ENCODE measurements at places on chromosomes 16 and 17.

- DNase-seq = no peak
Observed at GRCh38 chr17:49452201-49452600, 37.5 kb upstream of the PHB1 start.

- no peak for DNase-seq
Observed at GRCh38 chr16:85193876-85194275, 81.6 kb upstream of the CIBAR2 start.

- DNase-seq = no peak
Observed at GRCh38 chr17:77842528-77843147, 115.9 kb upstream of the TNRC6C start.

DNA sequence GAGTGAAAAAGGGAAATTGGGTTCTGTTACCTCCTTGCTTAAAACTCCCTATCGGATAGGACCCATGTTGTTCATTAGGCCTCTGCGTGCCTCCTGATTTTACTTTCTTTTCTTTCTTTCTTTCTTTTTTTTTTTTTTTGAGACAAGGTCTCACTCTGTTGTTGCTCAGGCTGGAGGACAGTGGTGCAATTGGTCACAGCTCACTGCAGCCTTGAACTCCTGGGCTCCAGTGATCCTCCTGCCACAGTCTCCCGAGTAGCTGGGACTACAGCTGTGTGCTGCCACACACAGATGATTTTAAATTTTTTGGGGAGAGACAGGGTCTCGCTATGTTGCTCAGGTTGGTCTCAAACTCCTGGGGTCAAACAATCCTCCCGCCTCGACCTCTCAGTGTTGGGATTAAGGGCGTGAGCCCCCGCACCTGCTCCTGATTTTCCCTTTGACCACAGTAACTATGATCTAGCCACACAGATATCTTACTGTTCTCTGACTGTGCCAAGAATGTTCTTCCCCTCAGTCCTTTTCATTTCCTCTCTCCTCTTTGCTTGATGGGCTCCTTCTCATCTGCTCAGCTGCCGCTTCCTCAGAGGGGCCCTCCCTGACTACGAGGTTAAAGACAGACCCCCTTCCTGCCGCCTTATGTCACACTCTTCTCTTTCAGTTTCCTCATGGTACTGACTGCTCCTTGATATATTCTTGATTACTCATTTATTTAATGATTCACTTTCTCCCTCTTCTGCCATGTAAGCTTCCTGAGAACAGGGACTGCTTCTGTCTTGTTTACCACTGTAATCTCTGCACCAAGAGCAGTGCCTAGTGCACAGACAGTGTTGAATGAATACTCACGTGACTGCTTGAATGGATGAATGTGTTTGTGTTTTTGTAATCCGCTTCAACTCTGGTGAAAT lies 44.3 kb downstream of the LCMT1 start:
- no peak for DNase-seq

DNA sequence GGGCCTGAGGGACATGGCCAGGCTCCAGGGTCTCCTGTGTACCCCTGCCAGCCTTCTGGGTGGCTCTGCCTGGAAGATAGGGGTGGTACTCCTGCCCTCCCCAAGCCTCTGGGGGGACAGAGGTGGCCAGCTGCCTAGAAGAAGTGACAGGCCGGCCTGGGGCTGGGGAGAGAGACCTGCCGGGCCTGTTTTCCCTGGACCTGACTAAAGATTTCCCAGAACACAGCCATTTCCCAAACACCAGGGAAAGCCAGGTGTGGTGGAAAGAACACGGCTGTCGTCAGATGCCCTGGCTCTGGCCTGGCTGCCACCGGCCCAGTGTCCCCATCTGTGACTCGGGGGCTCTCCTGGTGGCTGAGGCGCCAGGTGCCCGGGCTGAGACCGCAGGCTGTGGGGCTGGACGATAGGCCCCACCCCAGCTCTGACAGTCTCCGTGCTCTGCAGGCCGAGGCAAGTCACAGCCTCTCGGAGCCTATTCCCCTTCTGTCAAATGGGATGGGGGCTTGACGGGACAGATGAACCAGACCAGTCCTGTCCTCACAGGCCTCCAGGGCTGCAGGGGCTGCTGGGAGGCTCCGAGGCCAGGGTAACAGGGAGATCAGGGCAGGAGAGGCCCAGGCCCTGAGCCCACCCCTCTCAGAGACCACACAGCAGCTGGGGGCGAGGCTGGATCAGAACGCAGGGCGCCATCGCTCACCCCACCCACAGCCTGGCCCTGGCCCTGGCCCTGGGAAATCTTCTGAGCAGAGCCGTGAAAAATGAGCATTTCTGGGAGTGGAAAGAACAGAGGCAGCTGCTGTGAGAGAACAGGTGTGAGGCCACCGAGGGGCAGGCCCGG lies 33.1 kb downstream of the CTU2 start:
- no peak for DNase-seq

GRCh38 chr16:27434141-27435051 lies 32.4 kb downstream of the IL21R start:
- DNase-seq = no peak

GRCh38 chr16:79429381-79430190 lies 171.0 kb downstream of the MAF start:
- DNase-seq = no peak

- DNase-seq = no peak
Observed at GRCh38 chr16:16022683-16023064, 73.3 kb downstream of the ABCC1 start.

- no peak for DNase-seq
Observed at GRCh38 chr16:66474750-66475199, 47.7 kb downstream of the BEAN1 start.
